ENCODE measurements at places on chromosomes 5 and 9.
A peak's percentile ranks its signal among the peaks of the same experiment; 100 is the strongest.

GRCh38 chr5:53067641-53068040 lies 41.9 kb downstream of the MOCS2 start:
- DNase-seq = no peak

GRCh38 chr5:148909040-148909439 lies 82.6 kb downstream of the ADRB2 start:
- peak; percentile 64 for DNase-seq

DNA sequence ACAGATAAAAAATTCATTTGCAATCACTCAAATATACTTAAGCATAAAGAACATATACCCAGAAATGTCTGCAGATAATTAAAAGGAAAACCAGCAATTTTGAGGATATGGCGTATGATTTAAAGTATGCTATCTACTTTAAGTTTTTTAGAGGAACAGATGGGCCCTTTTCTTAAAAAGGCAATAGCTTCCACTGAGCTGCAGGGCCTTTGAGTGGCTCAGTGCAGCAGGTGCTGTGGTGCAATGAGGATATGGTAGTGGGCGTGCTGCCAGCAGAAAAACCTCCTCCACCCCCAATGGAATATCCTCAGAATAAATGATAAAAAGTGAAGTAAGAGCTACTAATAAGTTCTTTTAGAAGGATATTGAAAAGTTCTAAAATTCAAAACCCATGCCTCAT lies 814.5 kb downstream of the MTRR start:
- no peak for DNase-seq

DNA sequence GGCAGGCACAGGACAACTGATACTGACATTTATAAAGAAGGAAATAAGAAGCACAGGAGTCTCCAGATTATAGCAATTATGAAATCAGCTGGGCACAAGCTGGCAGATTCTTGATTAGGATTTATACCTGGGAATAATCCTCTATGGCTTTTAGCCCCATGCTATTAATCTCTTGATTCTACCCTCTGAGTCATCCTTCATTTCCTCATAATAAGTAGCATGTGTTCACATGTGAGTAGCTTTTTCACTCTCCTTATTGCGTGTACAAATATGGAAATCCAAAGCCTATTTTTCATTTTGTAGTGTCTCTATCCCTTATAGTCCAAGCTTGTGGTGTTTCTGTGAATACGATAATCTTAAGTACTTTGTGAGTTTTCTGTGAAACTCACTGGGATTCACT lies 185.0 kb upstream of the PRLR start:
- DNase-seq = peak; percentile 20

- DNase-seq = peak; percentile 24
These were observed 10.1 kb upstream of the GRIA1 start for GRCh38 chr5:153480401-153480800.

GRCh38 chr5:157516626-157517325 lies 56.8 kb downstream of the NIPAL4 start:
- peak; percentile 93 for DNase-seq

- DNase-seq = no peak
These were observed 154.4 kb downstream of the DEPDC1B start for GRCh38 chr5:60545551-60545950.

- DNase-seq = peak; percentile 75
These were observed at the start of gene PIP5KL1 for GRCh38 chr9:127930231-127931091. PIP5KL1 (minus strand) TSS chr9:127930777; CDS start chr9:127930752, 25 bp downstream.

DNA sequence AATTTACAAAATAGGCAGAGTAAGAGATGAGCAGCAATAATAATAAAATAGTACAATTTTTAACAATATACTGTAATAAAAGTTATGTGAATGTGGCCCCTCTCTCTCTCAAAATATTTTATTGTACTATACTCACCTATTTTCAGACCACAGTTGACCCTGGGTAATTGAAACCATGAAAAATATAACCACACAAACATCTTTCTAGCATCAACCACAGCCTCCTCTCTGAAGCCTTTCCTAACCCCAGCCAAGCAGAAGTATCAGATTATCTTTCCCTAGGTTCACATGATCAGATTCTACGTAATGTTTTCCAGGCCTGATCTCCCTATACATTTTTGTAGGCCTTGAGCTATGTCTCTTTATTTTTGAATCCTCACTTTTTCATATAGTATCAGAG lies 35.2 kb downstream of the DNAH5 start:
- DNase-seq = no peak

- DNase-seq = peak; percentile 4
These were observed 717 bp upstream of the IQGAP2 start for GRCh38 chr5:76402251-76402885.

DNA sequence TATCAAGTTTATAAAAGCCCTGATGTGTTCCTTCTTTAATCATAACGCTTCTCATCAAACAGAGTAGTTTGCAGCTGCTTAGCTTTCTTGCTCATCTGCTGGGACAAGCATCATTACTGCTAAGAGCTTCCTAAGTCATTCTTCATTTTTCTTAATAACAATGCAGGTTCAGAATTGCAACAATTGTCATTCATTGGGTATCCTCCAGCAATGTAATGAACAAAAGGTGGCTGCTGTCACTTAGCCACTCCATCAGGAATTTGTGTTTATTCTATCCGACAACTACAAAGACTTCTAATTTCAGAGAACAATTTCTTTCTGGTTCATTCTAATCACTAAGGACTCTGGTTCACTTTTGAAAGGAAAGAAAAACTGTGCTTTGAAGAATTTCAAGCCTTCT lies 836.7 kb upstream of the CDH10 start:
- no peak for DNase-seq

DNA sequence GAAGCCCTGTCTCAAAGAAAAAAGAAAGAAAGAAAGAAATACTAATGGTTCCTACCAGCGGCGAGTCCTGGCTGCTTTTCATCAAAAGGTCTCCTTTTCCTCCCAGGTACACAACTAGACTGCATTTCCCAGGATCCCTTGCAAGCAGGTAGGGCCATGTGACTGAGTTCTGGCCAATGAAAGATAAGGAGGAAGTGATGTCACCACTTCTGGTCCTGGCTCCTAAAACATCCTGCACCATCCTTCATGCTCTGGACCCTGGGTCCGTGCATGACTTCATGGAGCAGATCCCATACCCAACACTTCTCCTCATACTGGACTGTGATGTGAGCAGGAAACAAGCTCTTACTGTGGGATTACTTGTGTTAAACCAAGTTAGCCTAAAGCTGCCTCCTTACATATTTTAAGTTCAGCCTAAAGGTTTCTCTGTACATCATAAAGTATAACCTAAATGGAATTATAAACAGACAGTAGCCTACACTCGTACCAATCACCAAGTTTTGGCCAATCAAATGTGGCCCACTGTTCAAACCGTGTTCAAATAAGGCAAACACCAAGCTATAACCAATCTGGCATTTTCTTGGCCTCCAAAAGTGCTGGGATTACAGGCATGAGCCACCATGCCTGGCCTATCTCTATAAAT lies 30.2 kb upstream of the FUBP3 start:
- no peak for DNase-seq

DNA sequence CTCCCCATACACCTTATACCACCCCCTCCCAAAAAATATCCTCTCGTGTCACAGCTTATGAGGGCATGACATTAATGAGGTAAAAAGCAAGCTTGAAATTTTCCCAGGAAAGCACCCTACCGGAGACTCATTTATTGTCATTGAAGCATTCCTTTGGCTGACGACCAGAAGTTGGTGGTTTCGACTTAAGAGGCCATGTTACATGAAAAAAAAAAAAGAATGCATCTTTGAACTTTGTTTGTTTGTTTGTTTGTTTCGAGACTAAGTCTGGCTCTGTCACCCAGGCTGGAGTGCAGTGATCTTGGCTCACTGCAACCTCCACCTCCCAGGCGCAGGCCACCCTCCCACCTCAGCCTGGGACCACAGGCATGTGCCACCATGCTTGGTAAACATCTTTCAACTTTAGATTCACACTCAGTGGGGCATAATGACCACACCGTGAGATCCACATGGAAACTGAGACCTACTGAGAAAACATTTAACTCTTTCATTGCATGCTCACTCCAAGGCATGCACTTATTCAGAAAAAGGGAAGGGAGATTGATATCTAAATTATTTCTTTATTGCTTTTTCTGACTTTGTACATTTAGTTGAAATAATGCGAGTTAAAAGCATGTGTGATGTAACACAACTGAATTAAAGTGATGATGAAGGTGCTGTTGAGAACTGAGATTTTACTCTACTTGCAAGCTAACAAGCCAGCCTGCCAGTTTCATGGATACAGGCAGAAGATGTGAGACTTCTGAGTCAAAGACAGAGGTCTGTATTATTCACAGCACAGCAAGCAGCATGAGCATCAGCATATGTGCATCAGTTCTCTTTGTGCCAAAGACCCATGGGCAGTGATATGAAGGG lies 5.1 kb upstream of the RAB14 start:
- DNase-seq = peak; percentile 28

DNA sequence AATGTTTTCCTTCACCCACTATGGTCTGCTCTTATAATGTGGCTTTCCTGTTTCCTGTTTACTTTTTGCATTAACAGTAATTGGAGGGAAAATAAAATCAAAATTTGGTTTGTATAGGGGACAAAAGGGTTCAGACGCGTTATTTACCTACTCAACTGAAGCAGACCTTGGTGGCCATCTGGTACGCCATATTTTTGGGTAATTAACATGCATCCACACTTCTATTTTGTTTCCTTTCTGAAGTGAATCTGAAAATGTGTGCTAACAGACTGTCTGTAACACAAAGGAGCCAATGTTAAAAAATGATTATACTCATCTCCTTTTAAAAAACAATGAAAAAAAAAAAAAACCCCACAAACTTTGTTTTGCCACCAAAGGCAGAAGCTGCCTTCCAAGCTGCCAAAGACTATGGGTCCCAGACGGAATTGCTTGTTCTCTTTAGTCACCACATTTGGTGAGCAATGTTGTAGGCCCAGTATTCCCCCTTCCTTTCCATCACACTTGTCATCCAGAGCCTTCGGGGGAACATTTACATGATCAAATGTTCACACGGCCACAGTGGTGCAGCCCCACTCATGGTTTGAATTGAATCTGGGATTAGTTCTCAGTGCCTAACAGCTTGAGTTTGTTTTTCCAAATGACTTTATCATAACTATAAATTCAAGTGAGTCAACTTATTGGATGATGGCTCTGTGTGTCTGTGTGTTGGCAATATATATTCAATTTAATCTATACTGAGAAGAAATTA lies 323.7 kb upstream of the CD180 start:
- no peak for DNase-seq

GRCh38 chr9:96062031-96062430 lies 186.5 kb downstream of the ERCC6L2 start:
- peak; percentile 80 for DNase-seq

- DNase-seq = no peak
These were observed 118.4 kb downstream of the PAPPA start for GRCh38 chr9:116271991-116272390.

DNA sequence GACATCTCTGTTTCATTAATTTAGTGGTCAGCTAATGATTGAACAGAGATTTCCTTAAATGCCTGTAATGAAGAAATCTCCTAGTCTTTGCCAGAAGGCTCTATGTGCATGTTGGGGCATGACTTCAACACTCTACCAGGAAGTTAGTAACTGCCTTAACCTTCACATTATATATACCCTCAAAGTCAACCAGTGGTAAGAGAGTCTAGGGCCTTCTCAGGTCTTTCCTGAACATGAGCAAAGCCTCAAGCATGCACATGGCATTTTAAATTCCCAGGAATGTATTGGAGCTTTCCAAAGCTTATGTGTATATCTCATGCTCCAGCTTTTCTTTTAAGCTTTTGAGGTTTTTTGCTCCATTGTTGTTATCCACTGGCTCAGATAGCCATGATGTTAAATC lies 388.3 kb downstream of the ARRDC3 start:
- no peak for DNase-seq

DNA sequence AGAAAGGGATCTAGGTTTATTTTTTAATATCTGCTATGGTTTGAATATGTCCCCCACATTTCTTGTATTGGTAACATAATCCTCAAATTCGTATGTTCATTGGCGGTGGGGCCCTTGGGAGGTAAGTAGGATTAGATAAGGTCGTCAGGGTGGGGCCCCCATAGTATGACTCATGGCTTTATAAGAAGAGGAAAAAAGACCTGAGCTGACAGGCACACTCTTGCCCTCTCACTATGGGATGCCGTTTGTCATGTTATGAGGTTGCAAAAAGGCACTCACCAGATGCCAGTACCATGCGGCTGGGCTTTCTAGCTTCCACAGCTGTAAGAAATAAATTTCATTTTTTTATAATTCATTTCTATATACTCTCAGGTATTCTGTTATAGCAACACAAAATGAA lies 67.3 kb upstream of the SGCD start:
- DNase-seq = no peak

DNA sequence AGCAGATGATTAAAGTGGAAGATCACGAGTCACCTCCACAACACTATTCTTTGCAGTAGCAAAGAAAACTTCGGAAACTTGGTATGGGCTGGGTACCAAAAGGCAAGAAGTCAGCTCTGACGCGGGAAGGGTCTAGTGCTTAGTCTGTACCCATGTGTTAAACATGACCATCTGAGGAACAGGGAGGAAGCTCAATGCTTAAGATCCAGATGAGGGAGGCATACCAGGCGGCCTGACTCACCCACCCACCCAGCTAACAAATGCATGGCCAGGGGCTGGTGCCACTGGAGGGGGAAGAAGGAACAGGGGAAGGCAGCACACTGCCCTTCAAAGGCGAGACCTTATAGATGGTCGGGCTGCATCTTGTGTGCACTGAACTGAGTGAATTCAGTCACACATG lies 41.8 kb downstream of the CAMSAP1 start:
- peak; percentile 55 for DNase-seq

- no peak for DNase-seq
These were observed 44.1 kb downstream of the PJA2 start for GRCh38 chr5:109365653-109366052.

DNA sequence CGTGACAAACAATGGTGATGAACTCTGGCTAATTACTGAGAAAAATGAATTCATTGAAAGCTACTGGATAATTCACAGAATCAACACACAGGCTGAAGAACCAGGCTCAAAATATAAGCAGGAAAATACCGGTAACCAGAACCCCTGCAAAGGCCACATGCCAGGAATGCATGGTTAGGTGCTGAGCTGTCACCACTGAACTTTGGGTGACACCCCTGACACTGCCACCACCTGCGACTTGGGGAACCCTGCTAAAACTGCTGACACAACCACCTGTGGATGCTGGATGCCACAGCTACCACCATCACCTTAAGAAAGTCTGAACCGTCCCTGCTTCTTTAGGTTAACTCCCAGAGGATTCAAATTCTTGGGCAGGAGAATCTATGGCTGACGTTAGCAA lies 72.0 kb upstream of the NR4A3 start:
- DNase-seq = peak; percentile 8

DNA sequence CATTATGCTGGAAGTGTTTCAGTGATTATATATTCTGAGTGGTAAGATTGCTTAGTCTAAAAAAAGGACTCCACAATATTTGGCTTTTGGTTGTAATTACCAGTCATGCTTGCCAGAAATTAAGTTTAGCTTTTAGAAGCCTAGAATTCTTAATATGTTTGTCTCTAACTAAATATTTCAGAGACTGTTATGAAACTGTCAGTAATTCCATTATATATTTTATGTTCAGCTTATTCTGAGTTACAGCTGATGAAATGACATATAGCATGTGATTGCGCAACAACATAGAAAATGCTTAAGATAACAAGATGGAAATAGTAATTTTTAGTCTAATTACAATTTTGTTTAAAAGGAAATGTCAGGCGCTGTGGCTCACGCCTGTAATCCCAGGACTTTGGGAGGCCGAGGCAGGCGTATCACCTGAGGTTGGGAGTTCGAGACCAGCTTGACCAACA lies 44.2 kb downstream of the KIAA1958 start:
- DNase-seq = peak; percentile 75

GRCh38 chr9:24776226-24776625 lies 230.5 kb upstream of the IZUMO3 start:
- no peak for DNase-seq

Measured in fibroblast of skin of abdomen (primary cell).